ENCODE measurements at places on chromosomes 7 and 10.

GRCh38 chr10:71432101-71432905, 35.6 kb downstream of the CDH23 start:
- no peak for DNase-seq

- no peak for DNase-seq
Observed at GRCh38 chr7:85830982-85831381, 644.1 kb upstream of the SEMA3D start.

GRCh38 chr7:142174441-142174840, 62.9 kb downstream of the MGAM2 start:
- DNase-seq, result no peak

- DNase-seq, result no peak
Observed at GRCh38 chr7:151275813-151276577, 27.5 kb upstream of the SMARCD3 start.

DNA sequence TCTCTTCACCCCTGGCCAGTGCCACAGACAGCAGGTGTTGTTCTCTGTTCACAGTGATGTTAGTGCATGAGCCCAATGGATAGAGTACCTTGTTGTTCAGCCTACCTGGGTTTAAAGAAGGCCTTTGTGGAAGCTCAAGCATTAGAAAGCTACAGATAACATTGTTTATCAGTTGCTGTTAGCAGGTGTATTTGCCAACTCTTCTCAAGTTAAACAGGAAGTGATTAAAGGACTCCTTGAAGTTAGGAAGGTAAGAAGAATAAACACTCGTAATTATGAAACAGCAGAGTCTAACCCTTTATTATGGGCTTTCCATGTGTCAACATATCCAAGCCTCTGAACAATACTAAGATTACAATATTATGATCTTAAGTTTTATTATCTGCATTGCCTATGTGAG, 25.9 kb downstream of the RGR start:
- DNase-seq, result no peak

- peak; percentile 48 for DNase-seq
Observed at GRCh38 chr7:79453558-79454360, at the start of gene MAGI2. MAGI2 (minus strand) TSS chr7:79453667; CDS start chr7:79453320, 347 bp downstream.

- DNase-seq, result no peak
Observed at GRCh38 chr10:96991313-96991841, 159.3 kb downstream of the LCOR start.

DNA sequence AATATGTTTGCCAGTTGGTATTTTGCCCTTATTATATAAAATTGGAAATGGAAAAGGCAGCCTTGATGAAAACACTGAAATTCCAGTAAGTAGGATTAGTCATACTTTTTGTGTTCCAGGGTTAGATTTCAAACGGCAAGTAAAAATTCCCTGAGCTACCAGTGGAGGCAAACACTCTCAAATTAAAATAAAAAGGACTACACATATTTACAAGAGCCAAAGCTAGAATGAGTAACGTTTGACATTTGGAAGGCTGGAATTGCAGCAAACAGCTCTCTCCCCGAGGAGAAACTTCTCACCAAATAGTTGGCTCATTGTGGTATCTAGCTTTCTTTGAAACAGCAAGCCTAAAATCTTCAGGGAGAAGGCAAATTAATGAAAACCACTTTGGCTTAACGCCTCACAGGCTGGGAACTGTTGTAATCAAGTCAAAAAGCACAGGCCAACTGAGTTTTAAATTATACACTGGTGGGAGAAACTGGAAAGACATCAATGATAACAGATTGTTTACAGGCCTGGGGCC, 288.4 kb downstream of the SNX13 start:
- DNase-seq, result peak; percentile 20

DNA sequence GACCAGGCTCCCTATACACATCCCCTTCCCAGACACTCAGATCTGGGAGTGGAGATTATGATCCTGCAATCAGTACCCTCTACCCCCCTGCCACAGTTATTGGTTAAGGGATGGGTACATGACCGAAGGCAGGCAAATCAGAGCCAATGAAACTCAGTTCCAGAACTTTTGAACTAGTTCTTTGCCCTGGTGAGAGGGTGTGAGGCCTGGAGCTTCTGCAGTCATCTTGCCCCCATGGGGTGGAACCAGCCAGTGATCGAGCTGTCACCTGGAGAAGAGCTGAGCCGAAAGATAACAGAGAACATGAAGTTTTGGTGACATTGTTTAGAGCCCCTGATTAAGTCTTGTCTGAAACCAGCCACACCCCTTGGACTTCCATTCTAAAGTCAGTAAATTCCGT, 88.2 kb upstream of the DUSP5 start:
- DNase-seq, result no peak

- no peak for DNase-seq
Observed at GRCh38 chr7:108947526-108947925, 377.9 kb downstream of the DNAJB9 start.

DNA sequence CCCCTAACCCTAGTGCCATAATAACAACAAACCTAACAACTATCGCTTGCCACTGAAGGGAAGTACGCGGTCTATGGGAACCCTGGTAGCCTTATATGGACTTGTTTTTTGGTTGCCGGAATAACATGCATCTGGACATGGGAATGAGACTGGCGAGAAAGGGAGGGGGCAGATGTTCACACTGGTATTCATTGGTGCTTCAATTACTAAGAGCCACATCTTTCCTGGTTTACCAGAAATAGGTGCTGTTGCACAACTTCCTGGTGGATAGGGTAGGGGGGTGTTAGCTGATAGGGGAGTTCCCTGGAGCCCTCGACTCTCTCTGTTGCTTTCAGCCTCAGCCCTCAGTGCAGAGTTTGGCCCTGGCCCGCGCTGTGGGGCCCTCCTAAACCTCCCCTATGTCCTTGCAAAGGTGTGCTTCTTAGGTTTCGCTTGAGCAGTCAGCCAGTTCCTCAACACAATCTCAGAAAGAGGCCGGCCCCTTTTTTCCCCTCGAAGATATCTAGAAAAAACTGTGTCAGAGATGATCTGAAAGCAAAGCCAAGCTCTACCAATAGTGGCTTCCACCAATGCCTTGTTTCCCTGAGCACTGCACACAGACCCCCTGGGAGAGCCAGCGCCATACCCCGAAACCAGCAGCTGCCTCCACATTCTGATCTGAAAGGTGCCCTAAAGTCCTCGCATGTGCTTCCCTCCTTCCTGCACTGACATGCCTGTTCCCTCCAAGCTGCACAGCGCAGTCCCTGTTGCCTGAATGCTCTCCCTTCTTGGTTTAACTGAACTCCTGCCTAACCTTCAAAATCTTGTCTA, 13.5 kb downstream of the TBXAS1 start:
- DNase-seq, result no peak

DNA sequence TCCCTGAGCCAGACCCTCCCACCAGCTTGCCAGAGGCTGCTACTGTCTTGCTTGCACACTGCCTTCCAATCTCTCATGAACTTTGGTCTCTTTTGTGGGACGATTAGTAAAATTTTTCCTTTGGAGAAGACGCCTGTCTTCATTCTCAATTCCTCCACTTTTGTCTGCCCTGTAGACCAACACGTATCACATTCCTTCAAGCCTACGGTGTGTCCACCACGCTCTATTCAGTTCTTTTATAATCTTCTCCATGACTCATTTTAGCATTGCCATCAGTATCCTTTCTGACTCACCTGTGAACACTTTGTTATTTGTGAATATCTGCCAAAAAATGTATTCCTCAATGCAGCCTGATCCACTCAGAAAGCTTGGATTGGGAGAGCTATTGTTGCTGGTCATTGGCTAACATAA, 1.4 kb downstream of the GIMAP5 start:
- no peak for DNase-seq

DNA sequence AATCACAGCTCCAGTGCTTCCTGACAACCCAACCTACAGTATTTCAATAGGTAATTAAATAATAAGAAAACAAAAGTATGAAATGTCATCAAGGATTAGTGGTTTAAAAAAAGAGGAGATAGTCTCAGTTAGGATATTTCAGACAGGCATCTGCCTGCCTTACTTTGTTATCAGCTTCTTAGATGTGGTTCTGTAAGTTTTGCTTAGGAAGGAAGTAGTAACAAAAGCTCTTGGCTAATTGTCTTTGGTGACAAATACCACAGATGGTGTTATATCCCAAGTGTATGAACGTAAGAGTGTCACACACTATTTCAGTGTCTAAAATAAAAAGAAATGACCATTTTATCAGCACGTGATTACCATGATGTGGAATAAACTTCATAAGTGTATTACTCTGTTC, 9.8 kb upstream of the ACTA2 start:
- no peak for DNase-seq
